ENCODE measurements at places on chromosomes 5 and 9.

DNA sequence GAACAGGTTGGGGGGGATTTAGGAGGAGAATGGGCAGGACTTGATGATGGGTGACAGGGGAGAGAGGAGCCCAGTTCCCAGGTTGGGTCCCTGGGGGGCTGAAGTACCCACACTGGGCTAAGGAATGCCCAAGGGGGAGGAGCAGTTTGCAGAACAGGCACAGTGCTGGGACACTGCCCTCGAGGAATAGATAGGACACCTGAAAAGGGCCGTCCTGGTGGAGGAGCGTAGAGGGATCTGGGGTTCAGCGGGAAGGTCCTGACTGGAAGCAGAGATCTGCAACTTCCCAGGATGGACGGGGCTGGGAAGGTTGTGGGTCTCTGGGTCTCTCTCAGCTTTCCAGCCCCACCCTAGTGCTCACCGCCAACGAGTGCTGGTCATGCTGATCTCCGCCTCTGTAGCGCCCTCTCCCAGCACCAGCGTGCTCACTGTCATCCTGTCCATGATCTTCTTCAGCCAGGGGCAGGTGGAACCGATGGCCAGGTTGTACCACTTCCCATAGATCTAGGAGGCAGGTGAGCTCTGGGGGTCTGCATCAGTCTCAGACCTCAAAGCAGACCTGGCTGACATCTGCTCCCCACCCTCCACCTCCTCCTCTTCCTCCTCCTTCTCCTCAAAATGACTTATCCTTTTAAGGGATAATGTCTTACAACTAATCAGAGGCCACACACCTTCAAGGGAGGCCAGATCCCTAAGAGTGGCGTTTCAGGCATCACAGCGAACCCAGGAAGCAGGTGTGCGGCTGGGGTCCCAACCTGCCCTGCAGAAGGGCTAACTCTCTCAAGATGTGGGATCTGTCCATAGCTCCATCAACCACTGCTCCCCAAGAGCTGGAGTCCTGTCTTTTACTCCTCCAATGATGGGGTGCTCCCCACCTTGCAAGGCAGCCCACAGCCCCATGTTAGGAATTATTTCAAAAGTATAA, 1.6 kb downstream of the AMBP start:
- no peak for DNase-seq

DNA sequence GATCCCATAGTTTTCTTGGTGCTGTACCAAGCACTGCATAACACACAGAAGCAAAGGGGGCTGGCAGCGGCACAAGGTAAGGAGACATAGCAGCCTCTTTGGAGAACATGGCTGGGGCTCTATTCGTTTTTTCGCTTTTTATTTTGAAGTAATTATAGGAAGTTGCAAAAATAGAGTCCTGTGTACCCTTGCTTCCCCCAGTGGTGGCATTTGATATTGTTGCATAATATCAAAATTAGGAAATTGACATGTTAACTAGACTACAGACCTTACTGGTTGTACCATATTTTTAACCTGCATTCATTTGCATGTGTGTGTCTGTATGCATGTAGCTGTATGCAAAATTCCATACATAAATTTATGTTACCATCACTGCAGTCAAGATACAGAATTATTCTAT, 6.6 kb upstream of the UBQLN1 start:
- no peak for DNase-seq

DNA sequence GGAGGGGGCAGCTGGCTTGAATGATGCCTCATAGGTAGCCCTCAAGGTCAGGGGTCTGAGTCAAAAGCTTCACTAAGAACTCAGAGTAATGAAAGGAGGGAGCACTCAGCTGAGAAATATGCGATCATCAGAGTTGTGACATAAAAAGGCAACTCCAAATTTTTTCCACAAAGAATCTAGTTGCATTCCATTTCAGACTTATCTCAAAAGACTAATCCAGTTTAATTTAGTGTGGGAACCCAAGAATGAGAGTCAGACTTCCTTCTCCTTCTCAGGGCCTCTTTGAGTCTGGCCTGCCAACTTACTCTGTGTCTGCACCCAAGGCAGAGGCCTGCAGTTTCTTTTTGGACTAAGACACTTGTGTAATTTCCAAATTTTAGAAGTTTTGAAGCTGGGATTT, 34.7 kb downstream of the GABRP start:
- DNase-seq, result no peak

DNA sequence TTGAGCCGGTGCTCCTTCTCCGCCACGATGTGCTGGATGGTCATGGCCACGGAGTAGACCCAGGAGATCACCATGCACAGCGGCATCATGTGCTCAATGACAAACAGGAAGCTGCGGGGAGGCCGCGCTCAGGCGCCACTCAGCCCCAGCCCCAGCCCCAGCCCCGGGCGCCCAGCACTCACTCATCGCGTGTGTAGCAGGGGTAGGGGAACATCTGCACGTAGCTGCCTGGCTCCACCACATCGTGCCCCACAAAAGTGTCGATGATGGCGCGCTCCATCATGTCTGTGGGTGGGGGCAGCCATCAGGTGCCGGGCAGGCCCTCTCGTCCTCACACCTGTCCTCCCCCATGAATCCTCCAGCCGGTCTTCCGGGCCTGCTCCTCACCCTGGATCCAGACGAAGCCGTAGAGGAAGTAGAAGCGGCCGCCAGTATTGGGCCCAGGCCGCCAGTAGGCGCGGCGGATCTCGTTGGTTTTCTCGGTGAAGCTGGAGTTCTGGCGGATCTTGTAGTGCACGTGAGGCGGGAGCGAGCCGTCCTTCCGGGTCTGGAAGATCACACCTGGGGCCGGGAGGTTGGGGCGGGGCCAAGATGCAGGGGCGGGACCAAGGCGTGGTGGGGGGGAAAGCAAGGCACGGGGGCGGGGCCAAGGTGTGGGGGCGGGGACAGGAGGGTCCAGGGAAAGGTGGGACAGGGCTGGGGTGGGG, 10.1 kb downstream of the ABCA2 start:
- DNase-seq, result no peak

DNA sequence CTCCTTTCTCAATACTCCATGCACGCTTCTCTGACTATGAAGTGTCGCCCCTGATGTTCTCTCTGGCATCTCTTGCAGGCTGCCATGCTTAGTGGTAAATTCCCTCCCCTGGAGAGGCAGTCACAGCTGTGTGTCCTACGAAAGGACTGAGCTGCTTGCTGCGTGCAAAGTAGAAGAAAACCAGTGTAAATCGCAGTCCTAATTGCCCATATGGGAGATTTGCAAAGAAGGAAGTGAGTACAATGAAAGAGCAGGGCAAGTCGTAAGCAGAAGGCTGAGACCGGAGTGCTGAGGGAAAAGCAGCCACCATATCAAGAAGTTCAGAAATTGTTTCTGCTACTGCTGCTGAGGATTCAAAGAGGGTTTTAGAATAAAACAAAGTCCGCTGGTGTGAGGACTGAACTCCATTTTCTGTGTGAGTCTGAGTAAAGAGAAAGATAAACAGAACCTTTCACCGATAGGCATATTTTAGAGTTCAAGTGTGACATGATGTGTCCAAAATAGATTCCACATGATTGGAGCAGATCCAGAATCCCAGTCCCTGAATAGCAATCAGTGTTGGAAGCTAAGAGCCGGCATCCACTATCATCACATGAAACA, 507.8 kb upstream of the MPDZ start:
- DNase-seq, result peak; percentile 46

DNA sequence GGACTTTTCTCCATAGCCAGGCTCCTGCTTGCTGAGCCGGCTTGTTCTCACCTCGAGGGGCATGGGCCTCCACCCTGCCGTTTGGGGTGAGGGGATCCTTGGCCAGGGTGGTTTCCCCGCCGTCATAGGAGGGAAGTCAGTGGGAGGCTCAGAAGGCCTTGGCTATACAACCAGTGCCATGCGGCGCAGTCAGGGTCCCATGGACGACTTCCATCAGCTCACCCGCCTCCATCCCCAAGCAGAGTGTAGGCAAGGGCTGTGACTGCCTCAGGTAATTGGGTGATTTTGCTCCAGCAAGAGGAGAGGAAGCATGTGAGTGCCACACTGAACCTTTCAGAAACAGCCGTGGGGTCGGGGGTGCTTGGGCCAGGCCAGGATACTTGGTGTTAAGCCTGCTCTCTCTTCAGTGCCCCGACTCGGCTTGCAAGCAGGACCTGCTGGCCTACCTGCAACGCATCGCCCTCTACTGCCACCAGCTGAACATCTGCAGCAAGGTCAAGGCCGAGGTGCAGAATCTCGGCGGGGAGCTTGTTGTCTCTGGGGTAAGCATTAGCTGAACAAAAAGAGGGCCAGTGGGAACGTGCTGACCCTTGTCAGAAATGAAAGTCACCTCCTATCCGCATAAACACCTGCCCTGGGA, 57.2 kb upstream of the LRRTM2 start:
- DNase-seq, result no peak

DNA sequence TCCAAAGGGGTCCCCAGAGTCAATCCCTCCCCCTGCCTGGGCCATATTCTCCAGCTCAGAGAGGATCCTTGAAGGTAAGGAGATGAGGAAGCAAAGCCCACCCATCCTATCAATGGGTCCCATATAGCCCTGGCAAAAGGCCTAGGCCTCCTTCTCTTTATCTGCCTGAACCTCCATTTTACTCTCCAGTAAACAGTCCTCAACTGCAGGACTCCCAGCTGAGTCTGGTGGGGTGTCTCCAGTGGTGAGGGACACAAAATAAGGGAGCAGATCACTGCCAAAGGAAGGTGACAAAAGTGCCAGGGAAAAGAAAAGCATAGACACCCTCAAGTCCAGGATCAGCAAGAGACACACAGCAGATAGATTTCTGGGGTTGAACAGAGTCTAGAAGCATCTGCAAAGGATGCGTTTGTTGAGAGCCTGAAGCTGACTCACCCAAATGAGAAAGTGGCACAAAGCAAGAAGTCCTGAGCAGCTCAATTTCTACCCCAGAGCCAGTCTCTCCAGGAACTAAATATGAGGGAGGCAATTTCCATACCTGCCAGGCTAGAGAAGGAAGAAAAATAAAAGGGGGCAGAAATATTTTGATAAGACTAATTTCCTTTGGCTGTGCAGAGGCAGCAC, 2.7 kb upstream of the EBF1 start:
- no peak for DNase-seq

DNA sequence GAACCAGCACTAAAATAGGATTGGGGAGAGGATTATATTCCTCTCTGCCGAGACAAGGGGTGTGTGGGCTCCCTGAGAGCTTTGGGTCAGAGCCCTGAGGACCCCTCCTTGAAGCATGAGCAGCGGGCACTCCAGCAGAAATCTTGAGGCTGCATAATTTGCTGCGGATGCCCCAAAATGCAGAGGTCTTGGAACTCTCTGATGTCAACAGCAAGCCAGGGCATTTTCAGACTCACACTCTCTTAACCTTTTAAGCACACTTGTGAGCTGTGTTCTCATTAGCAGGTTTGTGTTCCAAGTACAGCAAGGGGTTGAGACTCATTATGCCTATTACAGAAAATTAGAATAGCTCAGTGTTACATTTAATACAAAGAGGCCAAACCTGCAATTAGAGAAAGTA, 513.0 kb upstream of the ADAMTS16 start:
- no peak for DNase-seq

DNA sequence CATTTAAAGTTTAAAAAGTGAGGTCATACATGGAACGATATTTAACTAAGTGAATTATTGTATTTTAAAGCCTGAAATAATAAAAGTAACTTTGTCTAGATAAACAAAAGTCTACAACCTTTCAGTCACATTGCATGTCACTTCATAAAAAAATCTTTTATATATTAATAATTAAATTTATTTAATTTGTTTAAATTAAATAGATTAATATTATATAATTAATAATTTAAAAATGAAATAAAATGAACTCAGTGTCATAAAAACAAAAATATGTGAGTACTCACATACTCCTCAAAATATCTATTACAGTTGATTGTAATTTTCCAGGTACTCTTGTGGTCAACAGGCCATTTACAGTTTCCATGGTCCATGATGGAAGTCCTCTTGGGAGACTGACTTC, 11.2 kb downstream of the GABRG2 start:
- no peak for DNase-seq

GRCh38 chr9:137740312-137740711, 121.5 kb downstream of the EHMT1 start:
- peak; percentile 10 for DNase-seq

- DNase-seq, result no peak
Measured at GRCh38 chr5:91562922-91563321, 179.8 kb upstream of the ARRDC3 start.

- DNase-seq, result no peak
Measured at GRCh38 chr5:63263411-63263810, 684.8 kb downstream of the LRRC70 start.

- no peak for DNase-seq
Measured at GRCh38 chr5:150500328-150500841, 7.5 kb upstream of the NDST1 start.

- no peak for DNase-seq
Measured at GRCh38 chr9:15333376-15333881, 26.4 kb upstream of the TTC39B start.

- no peak for DNase-seq
Measured at GRCh38 chr9:134758949-134759607, 117.5 kb downstream of the COL5A1 start.
